ENCODE measurements at places on chromosomes 2 and 18. TPM values are rescaled to one million over a fixed set of nuclear protein-coding genes. Genes with fewer than 3 reads are reported as not detected.

The NRP2 gene
- 105 TPM for polyA plus RNA-seq

The WDR54 gene
- 42.7 TPM for polyA plus RNA-seq

The ZSWIM2 gene
- polyA plus RNA-seq, result not detected

The NXPH2 gene
- polyA plus RNA-seq, result 5.9 TPM

- DNase-seq, result no peak
Observed at GRCh38 chr2:168392024-168392423, 64.0 kb upstream of the CERS6 start.

DNA sequence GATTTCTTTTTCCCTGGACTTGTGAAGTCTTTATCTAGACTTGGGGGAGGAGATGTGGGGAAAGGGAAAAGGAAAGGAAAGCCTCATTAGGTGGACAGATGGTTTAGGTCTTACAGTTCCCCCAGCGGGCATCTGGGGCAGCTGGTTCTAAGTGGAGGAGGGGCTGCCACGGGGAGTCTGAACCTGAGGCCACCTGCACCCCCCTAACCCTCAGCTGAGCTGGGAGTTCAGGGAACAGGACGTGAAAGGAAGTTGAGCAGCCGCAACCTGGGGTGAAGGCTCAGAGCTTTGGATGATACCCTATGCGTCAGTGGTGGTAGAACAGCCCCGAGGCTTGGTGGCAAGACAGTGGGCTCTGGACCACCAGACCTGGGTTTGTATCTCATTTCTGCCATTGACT lies 26.8 kb downstream of the ITM2C start:
- DNase-seq, result no peak

GRCh38 chr18:13254971-13255927 lies 36.7 kb downstream of the LDLRAD4 start:
- DNase-seq, result no peak

GRCh38 chr2:188978291-188979081 lies 4.3 kb downstream of the COL3A1 start:
- DNase-seq, result no peak

GRCh38 chr18:79573921-79574491 lies 105.6 kb upstream of the CTDP1 start:
- DNase-seq, result no peak
